CD4-positive, alpha-beta T cell treated with Interleukin-4 for 1 hour (primary cell): ENCODE measurements at places on chromosomes 4 and X.
A peak's percentile ranks its signal among the peaks of the same experiment; 100 is the strongest.

DNA sequence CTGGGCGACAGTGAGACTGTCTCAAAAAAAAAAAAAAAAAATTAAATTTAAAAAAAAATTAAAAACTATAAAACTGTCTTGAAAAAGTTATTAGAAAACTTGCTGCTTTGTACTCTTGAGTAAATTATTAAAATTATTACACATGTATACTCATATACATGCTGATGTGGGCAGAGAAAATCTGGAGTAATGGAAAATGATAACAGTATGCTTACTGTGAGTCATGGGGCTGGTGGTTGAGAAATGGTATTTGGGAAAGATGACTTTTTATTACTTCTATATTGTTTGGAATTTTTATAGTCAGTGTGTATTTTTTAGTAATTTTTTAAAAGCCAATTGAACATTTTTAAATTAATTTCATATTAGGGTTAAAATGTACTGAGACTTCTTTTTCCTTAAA lies 7.5 kb downstream of the YY2 start:
- no peak for DNase-seq

DNA sequence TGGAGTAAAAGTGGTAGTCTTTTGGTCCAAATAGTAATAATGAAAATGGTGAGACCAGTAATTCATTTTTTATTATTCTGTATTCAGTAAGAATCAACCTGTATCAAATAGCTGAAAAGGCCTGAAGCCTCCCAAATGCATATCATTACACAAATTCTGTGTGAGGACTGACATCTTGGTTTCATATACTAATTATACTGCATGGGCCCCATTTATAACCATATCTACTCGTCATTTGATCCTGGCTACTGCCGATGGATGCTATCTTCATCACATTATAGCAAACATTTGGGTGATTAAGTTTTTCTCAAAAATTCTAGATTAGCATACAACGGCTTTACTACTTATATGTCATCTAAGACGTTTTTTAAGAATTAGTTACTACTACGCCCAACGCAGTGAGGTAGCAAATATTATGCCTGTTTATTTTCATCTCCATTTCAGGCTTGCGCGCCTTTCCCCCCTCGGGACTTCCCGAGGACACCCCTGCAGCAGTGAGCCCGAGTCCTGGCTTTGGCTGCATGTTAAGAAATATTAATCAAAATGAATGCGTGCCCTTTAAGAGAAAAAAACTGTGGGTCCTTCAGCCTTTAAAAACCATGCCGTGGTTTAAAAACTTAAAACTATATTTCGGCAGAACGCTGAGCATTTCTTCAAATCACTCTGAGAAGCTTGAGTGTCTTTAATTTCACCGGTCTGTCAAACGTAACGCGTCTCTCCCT lies 814 bp upstream of the MMAA start:
- DNase-seq: peak; percentile 54

GRCh38 chrX:24133312-24133711 lies 16.2 kb upstream of the ZFX start:
- no peak for DNase-seq

DNA sequence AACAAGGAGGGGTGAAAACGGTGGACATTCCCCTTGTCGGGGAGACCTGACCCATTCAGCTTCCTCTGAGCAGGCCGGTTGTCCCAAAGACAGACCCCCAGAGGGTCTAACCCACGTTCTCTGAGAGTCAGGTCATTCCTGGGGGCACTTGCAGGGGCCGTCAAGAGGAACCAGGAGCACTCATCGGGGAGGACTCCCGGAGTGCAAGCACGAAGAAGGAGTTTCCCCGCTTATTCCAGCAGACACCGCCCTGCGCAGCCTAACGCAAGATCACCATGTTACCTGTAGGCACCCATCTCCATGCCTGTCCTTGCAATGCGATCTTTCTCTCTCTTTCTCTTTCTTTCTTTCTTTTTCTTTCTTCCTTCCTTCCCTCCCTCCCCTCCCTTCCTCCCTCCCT lies 154.2 kb downstream of the SHOX start:
- no peak for DNase-seq

DNA sequence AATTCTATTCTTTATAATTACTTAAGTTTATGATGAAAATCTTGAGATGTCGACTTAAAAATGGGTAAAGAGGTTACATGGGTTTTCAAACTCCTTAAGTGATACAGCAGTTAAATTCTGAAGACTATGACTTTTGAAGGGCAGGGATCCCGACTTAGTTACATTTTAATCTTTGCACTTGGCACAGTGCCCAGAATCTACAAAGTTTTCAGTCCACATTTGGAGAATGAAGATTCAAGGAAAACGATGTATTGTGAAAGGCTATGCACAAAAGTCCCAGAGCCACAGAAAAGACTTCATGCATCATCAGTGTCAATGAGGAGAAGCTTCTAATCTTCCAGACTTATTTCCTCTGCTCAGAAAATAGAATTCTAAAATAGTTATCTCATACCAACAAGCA lies 36.3 kb upstream of the GRPR start:
- no peak for DNase-seq

GRCh38 chrX:113353134-113353533 lies 512.5 kb upstream of the AMOT start:
- DNase-seq: no peak

DNA sequence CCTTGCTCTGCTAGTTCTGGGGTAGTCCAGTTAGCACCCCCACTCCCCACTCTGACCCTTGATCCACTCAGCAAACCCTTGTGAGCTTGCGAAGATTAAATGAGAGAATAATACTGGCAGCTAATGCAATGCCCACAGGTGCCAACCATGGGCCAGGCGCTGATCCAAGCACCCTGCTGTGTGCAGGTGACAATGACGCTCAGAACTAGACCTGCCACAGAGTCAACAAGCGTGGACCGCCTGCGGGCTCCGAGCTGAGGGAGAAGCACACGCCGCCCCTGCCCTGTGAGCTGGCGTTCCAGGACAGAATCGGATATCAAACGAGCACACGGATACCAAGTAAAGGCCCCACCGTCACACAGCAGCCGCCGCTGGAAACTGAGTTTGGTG lies 129.2 kb downstream of the FAM53A start:
- DNase-seq: no peak

- no peak for DNase-seq
Measured at GRCh38 chrX:11040996-11041395, 70.1 kb upstream of the HCCS start.

- DNase-seq: no peak
Measured at GRCh38 chr4:179747218-179747910, 2305.1 kb upstream of the AGA start.

- no peak for DNase-seq
Measured at GRCh38 chr4:113674251-113674650, 87.3 kb downstream of the CAMK2D start.

GRCh38 chr4:95889662-95890061 lies 49.8 kb downstream of the PDHA2 start:
- no peak for DNase-seq

- no peak for DNase-seq
Measured at GRCh38 chr4:140109737-140110136, 44.2 kb downstream of the MAML3 start.

DNA sequence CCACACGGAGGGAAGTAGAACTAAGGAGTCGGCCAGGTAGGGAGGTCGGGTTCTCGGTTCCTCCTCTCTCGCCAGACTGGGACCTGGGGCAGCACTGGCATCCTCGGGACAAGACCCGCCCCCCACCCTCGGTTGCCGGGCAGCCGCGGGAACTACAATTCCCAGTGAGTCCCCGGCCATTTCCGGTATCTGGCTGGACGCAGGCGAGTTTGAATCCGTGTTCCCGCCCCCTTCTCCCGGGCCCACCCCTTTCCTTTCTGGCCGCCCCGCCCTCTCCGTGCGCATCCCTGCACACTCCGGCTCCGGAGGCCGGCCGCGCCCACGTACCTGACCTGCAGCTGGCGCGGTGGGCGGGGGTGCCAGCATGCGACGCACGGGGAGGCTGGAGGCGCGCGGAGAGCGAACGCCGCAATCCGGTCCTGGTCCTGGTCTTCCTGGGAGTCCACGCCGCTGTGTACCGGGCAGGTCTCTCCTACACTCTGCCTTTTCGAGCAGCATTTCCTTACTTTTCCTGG lies 10.2 kb upstream of the DLG3 start:
- peak; percentile 79 for DNase-seq
